ENCODE measurements at places on chromosomes 7 and 10. TPM values are rescaled to one million over a fixed set of nuclear protein-coding genes. Genes with fewer than 3 reads are reported as not detected.

GRCh38 chr7:8274589-8274988 lies 12.6 kb upstream of the ICA1 start:
- no peak for DNase-seq

GRCh38 chr7:153087498-153087897 lies 327.9 kb downstream of the ACTR3B start:
- no peak for DNase-seq

GRCh38 chr7:133512560-133512959 lies 259.7 kb downstream of the EXOC4 start:
- DNase-seq: no peak

- no peak for DNase-seq
Measured at GRCh38 chr7:221978-222715, 29.8 kb downstream of the FAM20C start.

The GPR141 gene
- not detected for total RNA-seq

- no peak for DNase-seq
Measured at GRCh38 chr10:26859241-26860101, 1.3 kb downstream of the ABI1 start.

DNA sequence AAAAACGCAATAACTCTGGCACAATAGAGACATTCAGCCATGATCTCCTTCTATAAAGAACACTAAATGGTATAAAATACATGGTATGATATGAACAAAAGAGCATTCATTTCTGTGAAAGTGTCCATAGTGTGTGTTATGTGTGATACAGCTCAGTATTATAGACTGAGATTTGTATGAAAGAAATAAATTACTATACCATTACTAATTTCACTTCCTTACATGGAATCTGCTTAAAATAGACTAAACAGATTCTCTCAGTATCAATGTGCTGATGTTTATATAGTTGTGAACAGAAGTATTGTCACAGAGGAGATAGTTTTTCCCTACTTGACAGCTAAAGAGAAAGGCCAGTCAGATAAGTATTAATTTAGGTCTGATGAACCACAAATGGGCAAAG lies 10.8 kb downstream of the SEMA3A start:
- DNase-seq: no peak
